ENCODE measurements at places on chromosomes 7 and 10. TPM values are rescaled to one million over a fixed set of nuclear protein-coding genes. Genes with fewer than 3 reads are reported as not detected.

- no peak for DNase-seq
Observed at GRCh38 chr10:116608686-116609594, 11.8 kb upstream of the PNLIPRP2 start.

DNA sequence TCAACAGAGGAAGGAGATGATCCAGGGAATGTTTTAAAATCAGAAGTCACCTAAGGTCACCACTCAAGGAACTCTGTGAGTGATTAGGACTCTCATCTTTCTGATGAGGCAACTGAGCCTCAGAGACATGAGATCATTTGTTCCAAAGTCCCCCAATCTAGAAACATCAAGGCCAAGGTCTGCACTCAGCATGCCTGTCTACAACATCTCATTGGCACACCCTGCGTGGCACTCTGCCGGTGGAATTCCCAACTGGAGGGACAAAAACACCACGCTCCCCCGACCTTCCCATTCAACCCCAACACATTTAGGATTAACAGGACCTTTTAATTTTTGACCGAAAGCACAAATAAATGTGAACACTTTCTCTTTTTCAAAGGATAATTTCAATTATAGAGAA, 31.4 kb downstream of the CPXM2 start:
- DNase-seq: no peak

DNA sequence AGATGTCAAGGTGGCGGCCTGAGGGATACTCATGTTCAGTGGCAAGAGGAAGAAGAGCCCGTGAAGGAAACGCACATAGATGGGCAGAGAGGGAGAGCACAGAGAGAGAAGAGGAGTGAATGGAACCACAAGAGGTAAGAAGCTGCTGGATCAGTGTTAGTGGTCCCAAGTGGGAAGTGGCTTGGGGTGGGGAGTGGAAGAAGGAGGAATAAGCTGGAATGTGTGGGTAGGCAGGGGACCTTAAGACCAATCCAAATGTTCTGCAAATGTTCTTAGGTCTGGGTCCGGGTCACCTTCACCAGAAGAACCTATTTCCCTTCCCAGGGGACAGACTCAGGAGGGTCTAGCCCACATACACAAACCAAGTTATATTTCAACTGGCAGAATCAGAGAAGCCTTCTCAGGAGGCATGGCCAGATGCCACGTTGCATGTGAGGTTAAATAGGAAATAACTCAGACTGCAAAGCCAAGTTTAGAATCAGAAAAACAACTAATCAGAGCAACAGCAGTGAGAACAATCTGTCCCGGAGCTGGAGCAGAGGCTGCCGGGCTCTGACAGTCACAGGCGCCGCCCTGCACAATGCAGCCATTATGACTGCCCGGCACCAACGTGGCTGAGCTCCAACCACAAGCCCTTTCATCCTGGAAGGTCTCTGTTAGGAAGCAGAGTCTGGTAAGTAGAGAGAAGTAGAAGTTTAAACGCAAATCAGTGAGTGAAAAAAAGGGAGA, 78.6 kb upstream of the ARMC3 start:
- DNase-seq: no peak

DNA sequence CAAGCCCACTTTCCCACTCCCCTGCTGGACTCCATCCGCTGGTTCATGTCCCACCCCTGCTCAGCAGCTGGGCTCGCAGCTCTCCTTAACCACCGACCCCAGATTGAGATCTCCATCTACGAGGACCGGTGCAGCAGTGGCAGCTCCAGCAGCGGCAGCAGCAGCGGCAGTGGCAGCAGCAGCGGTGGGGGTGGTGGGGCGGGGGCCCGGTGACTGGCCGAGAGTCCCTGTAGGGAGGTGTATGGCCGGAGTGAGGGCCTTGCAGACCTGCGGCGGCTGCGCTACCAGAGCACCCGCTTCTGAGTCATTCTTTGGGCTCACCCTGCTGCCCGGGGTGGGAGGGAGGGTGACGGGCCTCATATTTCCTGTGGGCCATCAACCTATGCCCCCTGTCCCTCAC, 15.8 kb downstream of the GOLGA7B start:
- DNase-seq: no peak

- no peak for DNase-seq
Observed at GRCh38 chr10:98577578-98577977, 130.8 kb upstream of the HPS1 start.

- DNase-seq: no peak
Observed at GRCh38 chr7:23020742-23021401, 6.9 kb upstream of the HYCC1 start.

DNA sequence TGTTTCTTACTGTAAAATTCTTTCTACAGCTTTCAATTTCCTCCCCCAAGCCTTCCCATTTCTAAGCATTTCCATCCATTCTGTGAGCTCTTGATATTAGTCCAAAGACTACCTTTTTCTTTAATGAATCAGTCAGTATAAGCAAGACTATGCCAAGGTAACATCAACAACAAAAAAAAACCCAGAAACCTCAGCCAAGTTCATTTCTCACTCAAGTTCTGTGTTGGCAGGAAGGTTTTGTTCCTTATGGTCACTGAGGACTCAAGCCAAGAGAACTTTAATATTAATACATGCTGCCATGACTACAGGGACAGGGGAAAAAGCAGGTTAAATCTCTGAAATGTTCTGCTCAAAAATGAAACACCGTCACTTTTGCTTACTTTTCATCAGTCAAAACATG, 621.2 kb upstream of the NRP1 start:
- no peak for DNase-seq

GRCh38 chr7:116702046-116702785, 30.2 kb downstream of the MET start:
- no peak for DNase-seq

GRCh38 chr10:82041018-82041417, 166.0 kb downstream of the NRG3 start:
- DNase-seq: no peak

- DNase-seq: no peak
Observed at GRCh38 chr10:88788924-88789323, 13.6 kb upstream of the LIPM start.

- DNase-seq: no peak
Observed at GRCh38 chr7:136405931-136406777, 429.0 kb upstream of the MTPN start.

DNA sequence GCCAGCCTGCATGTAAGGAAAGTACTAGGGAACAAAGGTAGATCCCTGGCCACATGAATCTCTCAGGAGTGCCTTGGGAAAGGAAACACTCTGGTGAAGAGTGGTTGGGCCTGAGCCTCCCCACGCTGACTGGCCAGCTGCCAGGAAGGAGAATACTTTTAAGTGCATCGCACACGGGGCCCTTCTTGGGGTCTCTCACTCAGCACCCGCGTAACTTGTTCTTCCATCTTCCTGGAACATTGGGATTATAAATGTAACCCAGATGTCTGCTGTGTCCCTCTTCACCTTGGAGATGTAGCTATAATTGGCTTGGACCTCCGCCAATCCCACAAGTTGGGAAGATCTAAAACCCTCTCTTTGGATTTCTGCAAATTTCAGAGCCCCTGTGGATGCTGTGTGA, 4.4 kb upstream of the GLI3 start:
- no peak for DNase-seq

DNA sequence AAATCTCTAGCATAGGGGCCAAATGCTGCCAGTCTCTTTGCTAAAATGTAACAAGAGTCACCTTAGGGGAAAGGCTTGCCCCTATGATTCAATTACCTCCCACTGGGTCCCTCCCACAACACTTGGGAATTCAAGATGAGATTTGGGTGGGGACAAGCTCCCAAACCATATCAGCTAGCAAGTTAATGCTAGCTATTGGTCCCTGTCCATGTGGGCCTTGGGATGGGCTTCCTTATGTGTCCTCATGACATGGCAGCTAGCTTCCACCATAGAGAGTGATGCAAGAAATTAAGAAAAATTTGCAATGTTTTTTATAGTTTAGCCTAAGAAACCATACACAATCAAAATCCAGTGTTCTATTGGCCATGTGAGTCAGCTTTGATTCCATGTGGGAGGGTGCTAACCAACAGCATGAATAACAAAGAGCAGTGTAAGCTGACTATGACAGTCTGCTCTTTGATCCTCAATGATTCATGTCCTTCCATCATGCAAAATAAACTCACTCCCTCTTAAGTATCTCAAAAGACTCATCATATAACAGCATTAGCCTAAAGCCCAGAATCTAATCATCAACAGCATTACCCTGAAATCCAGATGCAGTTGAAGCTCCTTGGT, 21.7 kb upstream of the ZNF365 start:
- DNase-seq: no peak

GRCh38 chr10:100485366-100485765, 22.6 kb downstream of the WNT8B start:
- no peak for DNase-seq

- DNase-seq: no peak
Observed at GRCh38 chr10:10662716-10663408, 354.8 kb upstream of the CELF2 start.

DNA sequence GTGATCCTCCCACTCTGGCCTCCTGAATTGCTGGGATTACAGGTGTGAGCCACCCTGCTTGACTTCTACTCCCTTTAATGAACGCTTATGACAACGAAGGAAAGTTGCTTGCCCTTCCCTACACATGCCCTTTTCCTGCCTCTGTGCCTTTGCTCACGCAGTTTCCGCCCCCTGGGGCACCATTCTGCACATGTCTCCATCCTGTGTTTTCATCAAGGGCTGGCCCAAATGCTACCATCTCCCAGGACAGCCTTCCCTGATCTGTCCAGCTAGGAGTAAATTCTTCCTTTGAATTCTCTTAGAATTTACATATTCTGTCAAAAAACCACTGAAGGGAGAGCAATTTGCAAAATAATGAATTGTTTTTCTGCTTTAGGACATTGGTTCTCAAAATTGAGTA, 50.0 kb upstream of the KMT2C start:
- DNase-seq: no peak

- no peak for DNase-seq
Observed at GRCh38 chr10:43292755-43293676, 26.2 kb upstream of the RASGEF1A start.

DNA sequence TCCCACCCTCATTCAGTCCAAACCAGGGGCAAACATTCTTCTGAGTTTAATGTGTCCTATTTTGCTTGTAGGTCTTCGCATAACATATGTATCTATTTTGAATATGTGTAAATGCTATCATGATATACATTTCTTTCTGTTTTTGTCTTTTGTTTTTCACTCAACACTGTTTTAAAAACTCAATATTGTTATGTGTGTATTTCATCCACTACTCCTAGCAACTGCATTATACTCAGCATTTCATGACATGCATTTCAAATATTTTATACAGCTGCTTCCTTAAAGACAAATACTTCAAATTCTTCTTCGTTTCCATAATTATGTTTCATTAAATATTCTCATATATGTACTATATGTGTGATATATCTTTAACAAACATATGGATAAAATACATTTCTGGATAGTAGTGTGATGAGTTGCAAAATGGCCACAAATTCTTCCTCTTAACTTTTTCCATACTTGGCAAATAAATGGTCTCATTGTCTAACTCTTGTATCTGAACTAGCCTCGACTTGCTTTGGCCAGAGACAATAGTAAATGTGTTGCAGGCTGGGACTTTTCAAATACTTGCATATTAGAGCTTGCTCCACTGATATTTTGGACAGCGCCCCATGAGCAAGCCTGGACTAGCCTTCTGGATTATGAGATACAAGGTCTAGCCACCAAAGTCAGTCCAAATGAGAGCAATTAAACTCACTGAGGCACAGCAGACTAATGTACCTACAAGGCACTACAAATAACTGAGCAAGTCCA, 539.7 kb upstream of the KCND2 start:
- no peak for DNase-seq

DNA sequence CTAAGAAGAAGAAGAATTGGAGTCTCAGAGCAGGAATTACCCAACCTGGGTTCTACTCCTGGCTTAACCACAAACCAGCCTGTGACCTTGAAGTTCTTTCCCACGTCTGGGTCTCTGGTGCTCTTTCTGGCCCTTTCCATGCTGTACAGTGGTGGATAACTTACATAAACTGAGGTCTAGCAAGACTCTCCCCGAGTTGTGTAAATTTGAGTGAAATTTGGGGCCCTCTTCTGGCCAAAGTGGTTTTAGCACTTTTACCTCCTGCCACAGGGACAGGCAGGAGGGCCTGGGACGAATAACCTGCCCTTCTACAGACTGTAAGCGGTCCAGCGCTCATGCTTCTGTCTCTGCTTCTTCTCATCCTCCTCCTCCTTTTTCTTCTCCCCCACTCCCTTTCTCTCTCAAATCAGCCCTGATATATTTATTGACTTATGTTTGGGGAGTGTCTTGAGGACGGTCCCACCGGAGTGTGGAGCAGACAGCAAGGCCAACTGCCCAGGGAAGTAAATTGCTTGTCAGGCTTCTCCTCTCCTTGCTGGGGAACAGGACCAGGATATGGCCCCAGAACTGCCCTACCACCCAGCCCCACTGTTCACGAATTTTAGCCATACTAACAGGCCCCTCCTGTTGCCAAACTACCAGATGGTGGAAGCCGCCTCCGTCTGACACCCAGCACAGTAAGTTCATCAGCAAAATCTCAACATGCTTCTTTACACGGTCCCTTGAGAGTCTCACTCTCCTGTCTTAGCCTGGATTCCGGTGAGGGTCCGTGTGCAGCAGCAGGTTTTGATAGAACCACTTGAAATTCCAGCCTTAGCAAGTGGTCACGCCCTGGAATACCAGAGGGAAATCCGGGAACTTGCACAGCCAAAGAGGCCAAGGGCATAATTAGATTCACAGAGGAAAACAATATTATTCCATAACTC, 4.0 kb upstream of the SH3PXD2A start:
- no peak for DNase-seq

DNA sequence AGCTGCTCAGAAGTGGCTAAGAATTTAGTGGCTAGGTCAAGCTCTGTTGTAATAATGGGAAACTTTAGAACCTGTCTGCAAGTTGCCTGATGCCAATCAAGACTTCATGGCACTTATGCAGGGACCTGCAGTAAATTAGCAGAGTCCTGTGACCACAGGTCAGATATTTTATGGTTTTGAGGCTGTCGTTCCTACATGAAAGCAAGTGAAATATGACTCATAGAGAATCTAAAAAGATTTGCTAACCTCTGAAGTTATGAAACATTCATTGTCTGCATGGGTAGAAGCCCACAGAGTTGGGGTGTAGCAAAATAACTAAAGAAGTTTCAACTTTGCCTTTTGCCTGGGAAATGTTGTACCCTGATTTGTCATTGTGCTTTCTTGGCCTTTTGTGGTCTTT, 32.3 kb downstream of the SLC39A12 start:
- no peak for DNase-seq

- no peak for DNase-seq
Observed at GRCh38 chr10:97738616-97739015, 1.7 kb downstream of the ZFYVE27 start.

GRCh38 chr7:101628522-101628921, 574 bp downstream of the MYL10 start:
- no peak for DNase-seq

DNA sequence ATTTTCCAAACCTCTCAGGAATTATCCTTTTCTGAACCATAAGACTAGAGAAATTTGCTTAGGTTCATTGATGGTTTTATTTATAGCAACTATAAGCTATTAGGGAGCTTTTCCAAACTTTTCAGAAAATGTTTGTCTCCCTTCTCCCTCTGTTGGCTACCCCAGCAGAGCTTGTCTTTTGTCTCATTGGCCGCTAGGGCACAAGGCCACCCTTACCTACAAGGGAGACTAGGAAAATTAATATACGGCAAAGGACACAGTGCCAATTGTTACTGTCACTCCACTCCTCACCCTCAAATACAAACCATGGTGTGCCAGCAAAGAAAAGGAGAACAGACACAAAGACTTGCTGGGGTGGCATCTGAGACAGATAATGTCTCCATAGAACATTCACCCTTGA, 471.4 kb downstream of the XPNPEP1 start:
- DNase-seq: no peak

The HYAL4 gene
- not detected for total RNA-seq

The TMEM213 gene
- not detected for total RNA-seq

The PRKCQ gene
- 0.35 TPM for total RNA-seq

The OPALIN gene
- total RNA-seq: not detected

The FEZF1 gene
- total RNA-seq: not detected

The HHEX gene
- 6.8 TPM for total RNA-seq

The HOGA1 gene
- 3.8 TPM for total RNA-seq

All from mesenteric fat pad (tissue), 1 donor.